ENCODE measurements at places on chromosomes 4 and X. TPM values are rescaled to one million over a fixed set of nuclear protein-coding genes. Genes with fewer than 3 reads are reported as not detected.

CXCL3 gene
- polyA plus RNA-seq = 5.6 TPM

DNA sequence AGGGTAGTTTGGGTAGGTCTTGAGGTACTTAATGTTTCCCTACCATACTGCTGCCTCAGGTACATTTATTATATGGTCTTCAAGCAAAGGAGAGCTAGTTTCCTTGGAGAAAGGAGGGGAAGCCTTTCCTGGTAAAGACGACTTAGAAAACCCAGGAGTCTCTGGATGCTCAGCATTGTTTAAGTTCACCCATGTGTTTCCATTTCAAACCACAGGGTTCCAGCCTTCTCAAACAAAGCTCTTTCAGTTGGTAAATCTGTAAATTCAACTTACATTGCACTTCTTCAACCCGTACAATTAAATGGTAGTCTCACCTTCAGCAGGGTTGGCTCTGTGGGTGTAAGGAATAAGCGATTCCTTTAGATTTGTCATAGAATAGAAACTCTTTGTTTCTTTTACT lies 111.9 kb upstream of the UNC5C start:
- no peaks in the 10 kb centered on the region for H3K4me1 ChIP-seq
- no peak for DNase-seq
- H3K36me3 ChIP-seq = no peaks in the 10 kb centered on the region

DNA sequence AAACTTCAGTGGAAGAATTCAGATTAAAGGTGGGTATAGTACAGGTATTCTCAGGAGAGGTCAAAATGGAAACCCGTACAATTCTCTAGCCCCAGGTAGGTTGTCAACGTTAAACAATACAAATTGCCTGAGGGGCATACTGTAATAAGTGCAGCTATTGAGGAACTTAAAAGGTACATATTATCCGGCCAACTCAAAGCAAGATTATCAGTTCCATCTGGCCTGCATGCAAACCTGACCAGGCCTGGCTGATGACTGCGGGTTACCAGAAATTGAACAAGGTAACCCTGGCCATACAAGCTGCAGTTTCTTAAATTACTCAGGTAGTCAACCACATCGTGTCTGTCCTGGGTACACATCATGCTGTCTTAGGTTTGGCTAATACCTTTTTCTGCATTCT lies 12.3 kb upstream of the ZNF630 start:
- no peak for DNase-seq
- no peaks in the 10 kb centered on the region for H3K36me3 ChIP-seq
- no peak overlapping the region for H3K4me3 ChIP-seq
- H3K4me1 ChIP-seq = no peaks in the 10 kb centered on the region

DNA sequence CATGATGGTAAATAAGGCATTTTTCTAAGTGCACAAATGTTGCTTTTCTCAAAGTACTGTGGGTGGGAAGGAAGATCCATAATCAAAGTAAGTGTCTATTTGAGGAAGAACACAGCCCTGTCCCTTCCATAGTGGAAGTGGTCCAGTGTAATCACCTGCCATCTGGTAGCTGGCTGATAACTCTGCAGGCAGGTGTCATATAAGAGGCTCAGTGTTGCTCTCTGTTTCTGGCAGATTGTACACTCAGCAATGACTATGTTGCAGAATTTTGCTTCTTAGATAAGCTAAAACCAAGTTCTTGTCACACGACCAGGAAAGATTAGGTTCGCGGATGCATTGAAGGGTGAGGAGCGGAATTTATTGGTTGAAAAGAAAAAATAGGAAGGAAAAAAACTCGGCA lies 20.9 kb downstream of the SAGE1 start:
- H3K27me3 ChIP-seq = no peaks in the 10 kb centered on the region
- H3K4me1 ChIP-seq = no peaks in the 10 kb centered on the region
- no peak overlapping the region for H3K4me3 ChIP-seq
- no peak for DNase-seq
- H3K36me3 ChIP-seq = no peaks in the 10 kb centered on the region

DNA sequence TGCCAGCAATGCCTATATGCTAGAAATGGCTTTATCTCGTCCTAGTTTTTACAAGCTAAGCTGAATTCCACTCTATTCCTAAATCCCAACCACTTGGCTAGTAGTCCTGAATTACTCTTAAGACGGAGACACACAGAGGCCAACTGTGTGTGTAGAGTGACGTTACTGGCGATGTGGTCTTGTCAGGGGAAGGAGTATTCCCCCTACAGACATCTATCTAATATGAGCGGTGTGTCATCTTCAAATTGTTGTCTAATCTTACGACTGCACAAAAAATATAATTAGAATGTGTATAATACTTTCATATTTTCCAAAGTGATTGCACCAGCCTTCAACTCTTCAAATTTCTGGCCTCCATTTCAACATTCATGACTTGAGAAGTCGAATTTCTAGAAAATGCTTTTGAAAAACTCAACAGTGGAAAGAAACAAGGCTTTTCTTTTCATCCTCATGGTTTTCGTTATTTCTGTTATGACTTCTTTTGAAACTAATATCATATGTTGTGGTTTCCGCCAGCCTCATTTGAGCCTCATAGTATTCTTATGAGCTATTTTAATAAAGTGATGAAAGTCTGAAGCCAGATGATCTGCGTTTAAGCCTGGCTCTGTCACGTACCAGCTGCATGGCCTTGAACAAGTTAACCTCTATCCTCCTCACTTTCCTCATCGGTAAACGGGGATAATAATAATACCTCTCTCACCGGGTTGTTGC lies 132.3 kb downstream of the SOWAHB start:
- H3K36me3 ChIP-seq = peaks cover 10% of the 10 kb centered on the region
- no peaks in the 10 kb centered on the region for H3K4me1 ChIP-seq
- H3K27me3 ChIP-seq = no peaks in the 10 kb centered on the region
- no peak overlapping the region for H3K27ac ChIP-seq
- no peak for DNase-seq

DNA sequence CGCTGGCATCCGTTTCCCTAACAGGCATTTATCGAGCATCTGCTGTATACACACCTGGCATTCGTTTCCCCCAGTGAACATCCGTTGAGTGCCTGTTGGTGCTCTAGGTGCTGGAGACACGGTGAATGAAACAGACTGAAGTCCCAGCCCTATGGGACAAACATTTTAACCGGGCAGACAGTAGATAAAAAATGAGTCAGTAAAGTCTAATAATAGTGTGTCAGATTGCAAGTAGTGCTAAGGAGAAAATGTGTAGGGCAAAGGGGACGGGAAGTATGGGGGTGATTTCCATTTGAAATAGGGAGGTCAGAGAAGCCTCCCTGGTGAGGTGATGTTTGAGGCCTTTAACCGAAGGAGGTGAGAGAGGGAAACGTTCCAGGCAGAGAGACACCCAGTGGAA lies 5.3 kb upstream of the EBP start:
- peaks cover 5% of the 10 kb centered on the region for H3K4me1 ChIP-seq
- no peak overlapping the region for H3K4me3 ChIP-seq
- H3K36me3 ChIP-seq = peaks cover 3% of the 10 kb centered on the region

DNA sequence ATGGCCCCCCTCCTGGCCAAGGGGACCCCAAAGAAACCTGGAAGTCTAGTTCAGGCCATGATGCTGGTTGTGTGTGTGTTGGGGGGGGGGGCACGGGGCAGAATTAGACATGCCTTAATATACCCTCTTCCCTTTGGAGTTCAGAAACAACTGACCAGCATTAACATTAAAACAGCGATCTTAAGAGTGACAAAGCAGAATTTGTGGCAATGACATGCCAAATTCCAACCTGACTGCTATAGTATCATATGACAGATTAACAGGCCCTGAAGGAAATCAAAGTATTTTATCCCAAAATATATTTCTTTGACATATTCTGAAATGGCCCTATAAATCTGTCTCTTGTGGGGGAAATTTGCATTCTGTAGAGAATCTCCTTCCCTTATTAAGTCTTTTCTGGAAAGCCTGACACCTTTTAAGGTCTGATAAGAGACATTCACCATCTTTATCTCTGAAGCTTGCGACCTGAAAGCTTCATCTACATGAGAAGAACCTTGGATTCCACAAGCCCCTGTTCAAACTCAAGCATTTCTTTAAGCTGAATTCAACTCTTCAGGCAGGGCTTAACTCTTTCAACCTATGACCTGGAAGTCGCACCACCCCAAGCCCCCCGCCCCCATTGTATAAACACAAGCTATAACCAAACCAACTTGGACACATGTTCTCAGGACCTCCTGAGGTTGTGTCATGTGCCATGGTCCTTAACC lies 40.2 kb downstream of the ABCB7 start:
- DNase-seq = no peak
- H3K27ac ChIP-seq = no peak overlapping the region
- H3K36me3 ChIP-seq = no peaks in the 10 kb centered on the region
- no peak overlapping the region for H3K4me3 ChIP-seq

GRCh38 chr4:142473960-142474338 lies 372.2 kb downstream of the INPP4B start:
- peak; percentile 6 for DNase-seq
- H3K27me3 ChIP-seq = no peaks in the 10 kb centered on the region

NLGN3 gene
- polyA plus RNA-seq = 0.45 TPM

- H3K27me3 ChIP-seq = no peaks in the 10 kb centered on the region
- DNase-seq = peak; percentile 83
- no peaks in the 10 kb centered on the region for H3K36me3 ChIP-seq
- H3K4me3 ChIP-seq = no peak overlapping the region
Observed at GRCh38 chrX:22652596-22652995, 347.2 kb upstream of the DDX53 start.

DNA sequence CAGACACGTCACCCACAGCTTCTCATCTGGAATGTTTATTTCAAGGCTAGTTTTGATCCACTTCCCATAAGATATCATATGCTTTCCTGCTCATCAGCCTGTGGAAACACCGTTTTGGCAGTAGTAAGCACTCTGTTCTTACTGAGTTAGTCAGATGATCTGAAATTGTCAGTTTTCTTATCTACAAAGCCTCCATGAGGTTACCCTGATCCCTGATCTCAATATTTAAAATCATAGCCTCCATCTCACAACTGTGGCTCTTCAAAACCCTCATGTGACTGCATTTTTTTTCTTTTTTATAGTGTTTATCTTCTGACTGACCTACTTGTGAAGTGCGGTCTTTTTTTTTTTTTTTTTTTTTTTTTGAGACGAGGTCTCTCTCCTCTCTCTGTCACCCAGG lies 22.7 kb downstream of the BST1 start:
- no peak overlapping the region for H3K4me3 ChIP-seq
- no peaks in the 10 kb centered on the region for H3K27me3 ChIP-seq
- H3K4me1 ChIP-seq = no peaks in the 10 kb centered on the region
- H3K36me3 ChIP-seq = peaks cover 11% of the 10 kb centered on the region

GRCh38 chr4:120948382-120948781 lies 25.9 kb upstream of the PRDM5 start:
- no peak overlapping the region for H3K27ac ChIP-seq
- no peaks in the 10 kb centered on the region for H3K4me1 ChIP-seq
- no peak overlapping the region for H3K4me3 ChIP-seq

SLITRK2 gene
- not detected for polyA plus RNA-seq
